ENCODE measurements at places on chromosomes 2 and 18.

GRCh38 chr2:71464389-71464788 lies 11.0 kb downstream of the DYSF start:
- no peak for DNase-seq

GRCh38 chr2:233060980-233061590 lies 943 bp downstream of the INPP5D start:
- no peak for DNase-seq

- no peak for DNase-seq
Measured at GRCh38 chr18:8609659-8610458, 622 bp downstream of the RAB12 start.

DNA sequence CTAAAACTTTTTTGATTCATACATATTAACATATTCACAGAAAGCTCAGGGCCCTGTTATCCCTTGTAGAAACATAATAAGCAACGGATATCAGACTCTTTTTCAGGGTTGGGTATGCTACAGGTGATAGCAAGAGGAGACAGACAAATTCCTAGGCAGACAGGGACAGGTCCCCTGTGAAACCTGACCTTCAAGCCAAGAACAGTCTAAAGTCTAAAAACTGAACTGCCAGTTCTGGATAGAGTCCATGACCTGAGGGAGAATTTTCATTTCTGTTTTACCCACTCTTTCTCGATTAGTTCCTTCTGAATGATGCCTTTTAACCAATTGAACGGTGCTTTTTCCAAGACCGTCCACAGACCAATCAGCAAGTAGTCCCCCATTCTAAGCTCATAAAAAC lies 54.2 kb downstream of the RIT2 start:
- no peak for DNase-seq

DNA sequence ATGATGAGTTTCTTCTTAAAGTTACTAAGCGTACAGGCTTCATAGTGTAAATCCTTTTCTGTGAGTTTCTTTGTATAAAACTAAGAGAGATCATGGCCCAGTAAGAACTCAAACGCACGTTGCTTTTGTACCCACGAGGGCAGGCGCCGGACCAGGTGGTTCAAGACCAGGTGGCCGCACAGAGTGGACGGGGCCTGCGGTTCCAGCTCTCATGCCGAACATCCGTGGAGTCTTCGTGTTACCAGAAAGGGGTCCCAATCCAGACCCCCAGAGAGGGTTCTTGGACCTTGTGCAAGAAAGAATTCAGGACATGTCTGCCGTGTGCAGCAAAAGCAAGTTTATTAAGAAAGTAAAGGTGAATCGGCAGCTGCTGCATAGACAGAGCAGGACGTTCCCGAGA lies 53.0 kb downstream of the KCNG2 start:
- no peak for DNase-seq

GRCh38 chr18:10094655-10095054 lies 180.8 kb downstream of the VAPA start:
- no peak for DNase-seq

GRCh38 chr2:174051741-174052583 lies 86.8 kb upstream of the SP3 start:
- DNase-seq = peak; percentile 53

GRCh38 chr18:36899289-36899688 lies 70.4 kb downstream of the KIAA1328 start:
- no peak for DNase-seq

- no peak for DNase-seq
Measured at GRCh38 chr18:7497081-7497480, 70.0 kb upstream of the PTPRM start.

All from T1000 (cell line).